Uterus (tissue), 4 donors: ENCODE measurements at places on chromosomes 11 and 22. TPM values are rescaled to one million over a fixed set of nuclear protein-coding genes. Genes with fewer than 3 reads are reported as not detected.

DNA sequence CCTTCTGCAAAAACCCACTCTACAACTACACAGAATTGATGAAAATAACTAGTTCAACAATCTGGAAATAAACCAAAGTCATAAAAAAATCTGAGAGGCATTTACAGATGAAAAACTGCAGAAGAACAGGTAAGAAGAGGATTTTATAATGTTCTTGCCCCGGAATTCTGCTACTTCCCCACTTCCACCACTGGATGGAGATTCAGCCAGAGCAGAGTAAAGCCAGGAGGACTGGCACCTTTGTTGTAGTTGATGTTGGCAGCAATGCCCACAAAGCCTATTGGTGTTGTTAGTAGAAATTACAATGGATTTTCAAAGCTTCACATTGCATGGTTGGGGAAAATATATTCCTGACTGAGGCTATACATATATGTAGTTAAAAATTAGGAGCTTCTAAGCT is 640.2 kb downstream of the LRRC4C start:
- H3K36me3 ChIP-seq, result no peaks in the 10 kb centered on the region
- H3K27me3 ChIP-seq, result no peaks in the 10 kb centered on the region
- no peak for DNase-seq
- H3K4me3 ChIP-seq, result no peak overlapping the region

DNA sequence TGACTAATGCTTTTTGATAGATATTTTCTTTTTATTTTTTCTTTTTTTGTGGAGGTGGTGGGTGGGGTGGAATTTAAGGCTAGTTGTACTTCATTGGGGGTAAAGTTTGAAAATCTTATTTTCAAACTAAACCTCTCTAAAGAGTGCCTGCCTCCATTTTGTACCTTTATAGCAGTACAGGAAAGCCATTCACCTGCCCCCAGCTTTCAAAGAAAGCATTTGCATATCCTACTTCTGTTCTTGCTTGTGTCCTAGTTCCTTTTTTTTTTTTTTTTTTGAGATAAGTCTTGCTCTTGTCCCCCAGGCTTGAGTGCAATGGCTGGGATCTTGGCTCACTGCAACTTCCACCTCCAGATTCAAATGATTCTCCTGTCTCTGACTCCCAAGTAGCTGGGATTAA is 766.2 kb upstream of the LRRC4C start:
- no peak overlapping the region for H3K4me3 ChIP-seq
- no peaks in the 10 kb centered on the region for H3K36me3 ChIP-seq
- no peaks in the 10 kb centered on the region for H3K4me1 ChIP-seq
- no peak overlapping the region for H3K27ac ChIP-seq
- no peaks in the 10 kb centered on the region for H3K27me3 ChIP-seq

DNA sequence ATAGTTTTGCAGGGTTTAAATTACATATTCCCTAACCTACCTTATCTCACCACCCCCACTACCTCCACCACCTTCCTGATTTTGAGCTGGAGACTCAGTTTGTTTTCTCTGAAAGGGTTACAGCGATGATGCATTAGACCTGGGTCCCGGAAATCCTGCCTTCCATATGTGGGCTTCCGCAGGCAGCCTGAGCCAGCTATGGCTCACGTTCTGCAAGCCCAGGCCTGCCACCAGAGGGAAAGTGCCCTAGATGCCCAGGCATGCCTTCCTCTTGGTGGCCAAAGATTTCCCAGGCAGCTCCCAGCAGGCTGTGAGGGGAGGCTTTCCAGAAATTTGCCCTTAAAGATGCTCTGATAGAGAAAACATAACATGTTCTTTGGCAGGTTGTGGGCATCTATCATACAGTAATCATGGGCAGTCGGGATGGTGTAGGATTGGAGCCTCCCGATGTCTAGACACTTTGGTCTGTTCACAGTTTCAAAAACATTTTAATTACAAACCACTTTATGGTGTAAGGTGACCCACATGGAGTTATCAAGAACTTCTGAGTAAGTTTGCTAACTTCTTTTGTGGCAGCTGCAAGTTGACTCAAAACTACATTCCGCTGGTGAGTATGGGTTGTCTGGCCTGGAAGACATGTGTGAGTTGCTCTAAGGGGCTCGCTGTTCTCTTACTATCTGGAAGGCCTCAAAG is 79.3 kb downstream of the MICAL2 start:
- DNase-seq, result no peak
- H3K36me3 ChIP-seq, result no peaks in the 10 kb centered on the region
- H3K4me1 ChIP-seq, result peaks cover 7% of the 10 kb centered on the region
- H3K27me3 ChIP-seq, result no peaks in the 10 kb centered on the region

Gene CNTN5
- 0.58 TPM for total RNA-seq

Gene C11orf42
- total RNA-seq, result not detected

Gene PDE2A
- 87.9 TPM for total RNA-seq

Gene HIKESHI
- total RNA-seq, result 59.4 TPM

Gene SEPTIN3
- not detected for total RNA-seq
